ENCODE measurements at places on chromosomes 2 and 18. TPM values are rescaled to one million over a fixed set of nuclear protein-coding genes. Genes with fewer than 3 reads are reported as not detected.

The EVA1A gene
- total RNA-seq: 4.6 TPM

The ANKRD30BL gene
- total RNA-seq: not detected

The KIF1A gene
- not detected for total RNA-seq

The POLE4 gene
- total RNA-seq: 21.9 TPM

The CASP8 gene
- total RNA-seq: 20.9 TPM

DNA sequence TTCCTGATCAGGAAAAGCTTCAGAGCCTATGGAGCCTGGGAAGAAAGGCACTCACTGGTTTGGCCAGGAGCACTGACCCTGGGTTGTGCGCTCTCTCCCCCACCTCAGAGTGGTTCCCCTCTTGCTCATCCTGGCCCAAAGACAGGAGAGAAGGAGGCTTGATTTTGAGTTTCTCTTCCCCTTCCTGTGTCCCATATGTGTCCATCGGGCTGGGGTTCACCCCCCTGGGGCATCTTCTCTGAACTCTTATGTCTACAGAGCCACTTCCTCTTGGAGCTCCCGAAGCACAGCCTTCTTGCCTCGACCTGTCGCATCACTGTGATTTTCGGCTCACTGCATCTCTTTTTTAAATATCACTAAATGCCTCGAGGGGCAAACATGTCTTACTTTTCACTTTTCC lies 692.3 kb downstream of the RNF144A start:
- DNase-seq: no peak

- DNase-seq: no peak
Measured at GRCh38 chr2:121376535-121377250, 91.7 kb upstream of the TFCP2L1 start.

GRCh38 chr2:177282181-177282641 lies 17.7 kb upstream of the NFE2L2 start:
- no peak for DNase-seq

DNA sequence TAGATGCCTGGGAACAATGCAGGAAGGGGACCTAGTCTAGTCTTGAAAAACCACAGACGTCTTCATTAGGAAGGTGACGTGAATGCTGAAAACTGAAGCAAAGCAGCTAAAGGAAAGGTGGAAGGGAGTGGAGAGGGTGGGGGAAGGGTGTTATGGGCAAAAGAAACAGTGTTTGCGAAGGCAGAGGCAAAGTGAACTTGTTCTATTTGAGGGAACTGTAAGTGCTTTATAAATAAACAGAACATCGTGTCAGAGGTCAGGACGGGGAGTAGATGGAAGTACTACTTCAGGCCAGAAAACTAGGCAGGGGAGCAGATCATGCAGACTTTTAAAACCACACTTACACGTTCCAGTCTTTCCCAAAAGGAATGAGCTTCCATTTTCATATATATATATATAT lies 57.8 kb downstream of the FASTKD2 start:
- no peak for DNase-seq

- no peak for DNase-seq
Measured at GRCh38 chr2:142425551-142425950, 294.7 kb upstream of the LRP1B start.

DNA sequence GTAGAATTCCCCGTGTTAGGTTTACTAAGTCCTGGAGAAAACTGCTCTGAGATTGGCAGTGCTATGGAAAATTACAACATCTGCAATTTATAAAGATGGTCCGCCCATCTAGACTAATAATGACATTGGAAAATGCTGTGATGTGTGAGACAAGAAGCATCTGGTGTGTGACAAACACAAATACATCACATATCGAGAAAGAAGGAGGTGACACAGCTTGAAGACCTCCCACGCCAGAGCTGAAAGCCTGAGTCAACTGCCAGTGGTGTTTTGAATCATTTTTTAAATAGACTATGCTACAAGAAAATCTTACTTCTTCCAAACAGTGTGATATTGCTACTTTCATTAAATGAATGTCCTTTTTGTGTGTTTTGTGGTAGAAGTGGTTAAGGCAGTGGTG lies 8.6 kb upstream of the ANO7 start:
- DNase-seq: no peak

- DNase-seq: no peak
Measured at GRCh38 chr18:10232062-10232461, 222.4 kb upstream of the APCDD1 start.

DNA sequence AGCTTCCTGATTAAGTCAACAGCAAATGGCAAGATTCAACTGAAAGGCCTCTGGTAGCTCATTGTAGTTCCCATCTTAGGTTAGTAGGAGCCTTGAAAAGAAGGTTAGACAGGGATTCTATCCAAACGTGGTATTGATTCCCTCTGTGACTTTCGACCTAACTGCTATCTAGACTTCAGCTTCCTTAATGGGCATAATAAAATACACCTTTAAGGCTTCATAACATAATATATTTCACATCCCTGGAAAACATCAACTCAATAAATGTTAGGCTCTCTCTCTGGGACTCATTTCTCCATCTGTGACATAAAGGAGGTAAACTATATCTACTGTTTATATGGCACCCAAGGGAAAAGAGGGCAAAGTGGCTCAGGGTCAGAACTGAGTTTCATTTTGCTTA lies 60.9 kb downstream of the STK39 start:
- DNase-seq: no peak

GRCh38 chr2:8451273-8451672 lies 230.6 kb upstream of the ID2 start:
- DNase-seq: no peak
